ENCODE measurements at places on chromosomes 4 and X.

- DNase-seq = no peak
Measured at GRCh38 chr4:113457886-113458285, 303.7 kb downstream of the CAMK2D start.

DNA sequence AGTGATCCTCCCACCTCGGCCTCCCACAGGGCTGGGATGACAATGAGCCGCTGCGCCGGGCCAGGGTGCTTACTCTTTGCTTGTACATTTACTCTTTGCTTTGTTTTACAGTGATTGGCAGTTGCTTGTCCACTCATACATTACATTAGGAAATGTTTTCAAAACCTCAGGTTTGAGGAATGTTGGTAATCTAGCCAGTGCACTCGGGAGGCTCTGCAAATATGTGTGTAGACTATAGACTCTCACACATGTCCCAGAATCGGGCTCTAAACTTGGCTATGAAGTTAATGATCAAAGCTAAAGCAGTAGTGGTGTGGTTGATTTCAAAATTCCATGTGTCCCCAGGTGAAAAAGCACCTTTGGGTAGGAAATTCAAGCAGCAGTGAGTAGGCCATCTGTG lies 20.5 kb downstream of the TRMT44 start:
- DNase-seq = no peak

GRCh38 chr4:155675709-155676429 lies 9.2 kb downstream of the GUCY1A1 start:
- DNase-seq = no peak

DNA sequence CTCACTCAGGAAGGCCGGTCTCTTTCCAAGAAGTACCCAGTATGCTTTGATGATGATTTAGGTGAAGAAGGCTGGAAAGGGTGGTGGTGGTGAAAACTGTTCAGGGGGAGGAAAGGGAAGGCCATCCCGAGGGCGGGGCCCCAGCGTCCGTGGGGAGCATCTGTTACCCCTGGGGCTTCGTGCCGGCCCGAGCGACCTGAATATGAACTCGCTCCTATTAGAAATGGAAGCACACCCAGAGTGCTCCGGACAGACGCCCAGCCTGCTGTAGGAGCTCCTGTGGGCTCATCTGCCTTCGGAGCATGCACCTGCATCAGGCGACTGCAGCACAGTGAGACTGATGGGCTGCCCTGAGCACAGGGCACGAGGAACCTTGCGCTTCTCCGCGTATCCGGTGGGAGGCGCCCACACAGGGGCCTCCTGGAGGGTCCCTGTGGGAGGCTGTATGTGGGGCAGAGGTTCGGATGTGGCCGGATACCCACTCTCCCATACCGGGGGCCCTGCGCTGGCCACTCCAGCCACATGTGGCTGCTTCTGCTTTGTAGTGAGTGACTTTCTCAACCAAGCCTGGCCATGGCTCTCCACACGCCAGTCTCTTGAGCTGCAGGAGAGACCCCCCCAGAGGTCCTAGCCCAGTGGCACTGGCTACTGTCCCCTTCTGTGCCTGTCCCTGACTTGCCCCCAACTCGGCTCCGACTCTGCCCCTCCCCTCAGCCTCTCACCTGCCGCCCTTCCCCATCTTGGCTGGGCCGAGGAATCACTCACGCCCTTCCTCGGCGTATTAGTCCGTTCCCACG lies 36.7 kb downstream of the FGFRL1 start:
- DNase-seq = no peak

- no peak for DNase-seq
Measured at GRCh38 chr4:80840396-80840795, 190.1 kb upstream of the BMP3 start.

All from right renal cortex interstitium (tissue), 3 donors.